ENCODE measurements at places on chromosomes 2 and 18. TPM values are rescaled to one million over a fixed set of nuclear protein-coding genes. Genes with fewer than 3 reads are reported as not detected.

DNA sequence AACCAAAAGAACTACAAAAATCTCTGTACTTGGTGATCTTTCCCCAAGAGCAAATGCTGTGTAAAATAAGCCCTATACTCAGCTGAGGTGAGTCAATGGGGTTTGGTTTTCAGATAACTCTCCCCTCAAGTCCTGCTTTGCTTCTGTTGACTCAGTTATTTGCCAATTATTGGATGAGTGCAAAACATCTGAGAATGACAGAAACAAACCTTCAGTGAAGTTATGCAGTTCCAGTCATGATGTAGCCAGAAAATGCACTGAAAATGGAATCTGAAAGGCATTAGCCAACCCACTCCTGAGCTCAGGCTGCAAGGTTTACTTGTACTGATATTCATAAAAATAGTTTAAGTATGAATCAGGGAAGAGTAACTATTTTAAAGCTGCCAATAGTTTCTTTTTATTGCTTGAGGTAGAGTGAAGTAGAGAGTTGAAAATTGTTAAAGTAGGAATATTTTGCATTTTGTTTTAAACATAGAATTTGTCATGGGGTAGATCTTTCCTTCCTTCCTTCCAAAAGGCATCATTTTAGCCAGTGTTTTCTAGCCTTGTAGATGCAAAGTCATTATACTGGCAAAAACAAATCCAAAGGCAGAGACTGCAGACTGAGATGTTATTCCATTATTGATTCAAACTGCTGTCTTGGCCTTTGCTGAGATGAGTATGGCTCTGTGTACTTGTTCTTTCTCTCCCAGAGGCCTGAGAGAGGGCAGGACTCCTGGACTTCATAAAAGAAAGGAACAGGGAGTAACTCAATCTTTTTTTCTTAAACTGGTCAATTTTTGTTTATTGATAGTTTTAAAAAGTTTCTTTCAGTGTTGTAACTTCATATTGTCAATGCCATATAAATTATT is 215.3 kb downstream of the RND3 start:
- no peaks in the 10 kb centered on the region for H3K4me1 ChIP-seq
- H3K36me3 ChIP-seq: no peaks in the 10 kb centered on the region
- no peak overlapping the region for H3K4me3 ChIP-seq
- no peaks in the 10 kb centered on the region for H3K27me3 ChIP-seq
- no peak for DNase-seq

- H3K4me1 ChIP-seq: peaks cover 24% of the 10 kb centered on the region
- H3K27me3 ChIP-seq: no peaks in the 10 kb centered on the region
- H3K4me3 ChIP-seq: no peak overlapping the region
- no peak for DNase-seq
- H3K36me3 ChIP-seq: peaks cover 6% of the 10 kb centered on the region
These were observed 22.6 kb downstream of the MTX2 start for GRCh38 chr2:176291809-176292283.

The KHK gene
- total RNA-seq: 12.4 TPM

DNA sequence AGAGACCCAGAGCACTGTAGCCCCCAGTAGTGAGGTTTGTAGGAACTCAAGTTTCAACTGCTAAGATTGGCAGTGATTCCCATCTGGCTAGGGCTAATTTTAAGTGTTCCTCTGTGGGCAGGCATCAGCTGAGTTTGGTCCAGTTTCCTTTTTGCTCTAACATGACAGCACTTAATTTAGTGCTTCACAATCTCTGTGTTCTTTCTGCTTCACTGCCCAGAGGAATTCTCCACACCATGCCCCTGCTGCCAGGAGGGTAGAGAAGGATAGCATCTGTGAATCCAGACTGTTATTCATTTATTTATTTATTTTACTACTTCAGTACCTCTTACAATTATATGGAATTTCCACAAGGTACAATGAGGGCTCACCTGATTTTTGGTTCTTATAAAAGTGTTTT is 549.9 kb upstream of the FSIP2 start:
- no peaks in the 10 kb centered on the region for H3K36me3 ChIP-seq
- H3K4me3 ChIP-seq: no peak overlapping the region
- H3K4me1 ChIP-seq: no peaks in the 10 kb centered on the region
- no peak overlapping the region for H3K27ac ChIP-seq
- DNase-seq: no peak

The TFPI gene
- not detected for total RNA-seq

The ERICH2 gene
- not detected for total RNA-seq

DNA sequence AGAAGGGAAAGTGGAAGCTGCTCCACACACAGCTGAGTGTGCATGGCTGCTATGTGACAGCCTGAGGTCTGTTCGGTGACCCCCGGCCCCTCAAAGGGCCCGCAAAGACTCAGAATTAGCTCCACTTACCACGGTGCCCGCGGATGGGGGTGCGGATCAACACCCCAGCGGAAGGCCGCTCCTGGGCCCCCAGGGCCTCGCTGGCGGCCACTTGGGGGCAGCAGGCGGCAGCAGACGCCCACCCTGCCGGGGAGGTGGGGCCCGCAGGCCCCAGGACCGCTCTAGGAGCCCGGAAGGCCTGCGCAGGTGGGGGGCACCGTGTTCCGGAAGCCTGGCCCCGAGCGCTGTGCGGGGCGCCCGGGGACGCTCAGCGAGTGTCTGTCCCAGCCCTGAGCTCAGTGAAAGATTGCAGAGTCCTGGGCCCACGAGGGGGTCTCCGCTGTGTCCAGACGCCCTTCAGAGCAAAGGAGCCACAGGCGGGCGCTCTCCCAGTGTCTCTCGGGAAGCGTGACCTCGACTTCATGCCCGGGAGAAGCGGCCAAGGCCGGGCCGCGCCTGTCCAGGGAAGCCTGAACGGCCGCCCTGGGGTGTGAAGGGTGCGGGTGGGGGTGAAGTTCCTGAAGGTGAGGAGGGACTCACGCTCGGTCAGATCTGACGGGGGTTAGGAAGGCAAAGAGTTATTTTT is 118.7 kb downstream of the VAPA start:
- no peaks in the 10 kb centered on the region for H3K36me3 ChIP-seq
- peaks cover 6% of the 10 kb centered on the region for H3K27me3 ChIP-seq
- peak overlapping the region; percentile 47 for H3K4me3 ChIP-seq

DNA sequence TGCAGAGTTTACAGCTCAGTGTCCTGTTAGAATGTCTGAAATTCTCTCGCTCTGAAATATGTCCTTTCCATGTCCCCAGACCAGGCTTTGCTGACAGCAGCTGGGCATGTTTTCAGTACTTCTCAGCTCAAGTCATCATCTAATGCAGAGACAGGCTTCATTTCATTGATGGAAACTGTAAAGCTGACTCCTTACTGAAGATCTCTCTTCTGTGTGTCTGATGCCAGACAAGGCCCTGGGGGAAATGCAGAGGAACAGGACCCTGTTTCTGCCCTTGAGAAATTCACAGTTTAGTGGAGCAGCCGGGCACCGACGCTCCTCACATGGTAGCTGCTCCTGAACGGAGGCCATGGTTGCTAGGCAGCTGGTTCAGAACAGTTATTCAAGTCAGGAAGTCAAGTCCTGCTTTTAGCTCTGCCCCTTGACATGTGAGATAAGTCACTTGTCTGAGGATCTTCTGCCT is 24.6 kb upstream of the FZD7 start:
- H3K27ac ChIP-seq: no peak overlapping the region
- H3K36me3 ChIP-seq: no peaks in the 10 kb centered on the region
- no peaks in the 10 kb centered on the region for H3K4me1 ChIP-seq
- H3K4me3 ChIP-seq: no peak overlapping the region
- DNase-seq: no peak

The RNF181 gene
- total RNA-seq: 104 TPM

The CNDP1 gene
- not detected for total RNA-seq

GRCh38 chr2:221423210-221423804 is 148.8 kb downstream of the EPHA4 start:
- no peaks in the 10 kb centered on the region for H3K36me3 ChIP-seq
- no peak for DNase-seq
- H3K27me3 ChIP-seq: no peaks in the 10 kb centered on the region
- no peak overlapping the region for H3K27ac ChIP-seq
- H3K4me3 ChIP-seq: no peak overlapping the region

GRCh38 chr2:187232749-187233148 is 215.3 kb downstream of the CALCRL start:
- no peak for DNase-seq
- H3K36me3 ChIP-seq: no peaks in the 10 kb centered on the region
- H3K4me3 ChIP-seq: no peak overlapping the region
- H3K27me3 ChIP-seq: no peaks in the 10 kb centered on the region
- H3K27ac ChIP-seq: no peak overlapping the region
- no peaks in the 10 kb centered on the region for H3K4me1 ChIP-seq

DNA sequence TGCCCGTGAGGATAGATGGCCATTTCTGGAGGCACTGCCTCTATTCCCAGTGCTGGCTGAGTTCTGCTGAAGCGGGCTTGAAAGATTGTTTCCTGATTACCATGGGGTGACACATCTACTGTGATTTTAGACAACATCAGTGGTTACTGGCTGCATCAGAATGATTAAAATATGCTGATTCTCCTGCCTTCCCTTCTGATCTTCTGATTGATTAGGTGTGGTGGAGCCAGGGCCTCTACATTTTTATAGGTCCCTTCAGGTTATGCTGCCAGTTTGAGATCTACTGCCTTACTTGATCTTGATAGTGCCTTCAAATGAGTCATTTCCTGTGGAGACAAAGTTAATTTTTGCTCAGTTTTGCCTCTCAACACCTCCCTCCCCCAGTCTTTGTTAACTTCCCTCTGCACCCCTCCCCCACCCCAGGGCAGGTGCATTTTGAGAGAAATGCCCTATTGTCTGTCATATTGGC is 31.6 kb upstream of the SNORC start:
- H3K36me3 ChIP-seq: peaks cover 70% of the 10 kb centered on the region
- H3K27ac ChIP-seq: peak overlapping the region; percentile 86
- peak overlapping the region; percentile 25 for H3K4me3 ChIP-seq
- peak; percentile 73 for DNase-seq

DNA sequence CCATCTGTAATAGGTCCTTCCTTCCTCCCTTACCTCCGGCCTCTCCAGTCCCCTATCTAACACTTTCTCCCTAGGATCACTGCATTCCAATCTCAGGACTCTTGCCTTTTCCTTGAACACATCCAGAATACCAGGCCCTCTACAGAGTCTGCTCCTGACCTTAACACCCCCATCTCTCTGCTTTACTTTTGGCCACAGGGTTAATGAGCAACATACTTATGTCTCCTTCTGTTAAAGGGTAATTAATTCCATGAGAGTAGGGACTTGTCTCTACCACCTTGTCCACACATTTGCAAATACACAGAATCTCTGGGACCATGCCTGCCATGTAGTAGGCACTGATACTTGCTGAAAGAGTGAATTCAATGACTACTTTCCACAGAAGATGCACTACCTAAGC is 94.9 kb downstream of the COBLL1 start:
- H3K27me3 ChIP-seq: no peaks in the 10 kb centered on the region
- no peak overlapping the region for H3K27ac ChIP-seq
- no peaks in the 10 kb centered on the region for H3K36me3 ChIP-seq
- no peak overlapping the region for H3K4me3 ChIP-seq
- DNase-seq: no peak

DNA sequence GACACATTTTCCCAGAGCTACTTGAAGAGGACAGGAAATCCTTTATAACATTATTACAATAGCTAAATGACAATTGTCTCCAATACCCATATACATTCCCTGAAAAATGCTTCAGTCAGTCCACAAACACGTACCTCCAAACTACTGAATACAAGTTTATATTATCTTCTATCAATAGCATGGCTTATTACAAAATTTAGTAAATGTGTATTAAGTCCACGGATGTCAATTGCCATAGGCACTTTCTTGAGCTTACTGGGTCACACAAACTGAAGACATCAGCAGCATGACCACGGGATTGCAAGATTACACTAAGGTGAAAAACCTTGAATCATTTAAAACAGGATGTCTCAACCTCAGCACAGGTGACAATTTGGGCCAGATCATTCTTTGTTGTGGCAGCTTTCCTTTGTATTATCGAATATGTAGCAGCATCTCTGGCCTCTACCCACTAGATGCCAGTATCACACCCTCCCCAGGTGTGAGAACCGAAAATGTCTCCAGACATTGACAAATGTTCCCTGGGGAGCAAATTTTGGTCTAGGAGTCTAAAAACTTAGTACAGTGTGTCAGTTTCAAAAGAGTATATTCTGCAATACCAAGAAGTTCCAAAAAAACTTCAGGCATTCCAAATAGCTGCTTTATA is 1.4 kb downstream of the MBD2 start:
- peak overlapping the region; percentile 94 for H3K27ac ChIP-seq
- peaks cover 18% of the 10 kb centered on the region for H3K36me3 ChIP-seq
- peak overlapping the region; percentile 93 for H3K4me3 ChIP-seq
- peak; percentile 70 for DNase-seq
- H3K4me1 ChIP-seq: peaks cover 47% of the 10 kb centered on the region

- H3K36me3 ChIP-seq: no peaks in the 10 kb centered on the region
- no peaks in the 10 kb centered on the region for H3K4me1 ChIP-seq
- no peak overlapping the region for H3K27ac ChIP-seq
- DNase-seq: no peak
- no peaks in the 10 kb centered on the region for H3K27me3 ChIP-seq
These were observed 29.2 kb downstream of the KCNG3 start for GRCh38 chr2:42464631-42465030.

DNA sequence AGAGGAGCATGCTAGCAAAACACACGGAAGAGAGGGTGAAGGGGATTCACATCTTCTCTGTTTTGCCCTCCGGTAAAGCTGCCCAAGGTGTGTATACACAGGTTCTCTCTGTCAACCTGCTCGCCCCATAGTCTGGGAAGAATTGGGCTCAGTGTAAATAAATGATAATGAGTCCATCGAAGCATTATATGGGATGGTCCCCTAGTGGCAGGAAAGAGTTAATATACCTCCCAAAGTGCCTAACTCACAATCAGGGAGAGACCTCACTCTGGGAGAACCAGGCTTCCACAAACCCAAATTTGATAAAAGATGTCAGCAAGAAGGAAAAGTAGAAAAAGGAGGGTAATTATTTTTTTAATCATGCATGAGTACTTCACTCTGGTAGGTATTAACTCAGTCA is 262.2 kb upstream of the ZNF521 start:
- no peaks in the 10 kb centered on the region for H3K36me3 ChIP-seq
- H3K27ac ChIP-seq: no peak overlapping the region
- H3K27me3 ChIP-seq: no peaks in the 10 kb centered on the region
- DNase-seq: no peak
- no peaks in the 10 kb centered on the region for H3K4me1 ChIP-seq

The MROH2A gene
- total RNA-seq: not detected

The GATA6 gene
- total RNA-seq: not detected

GRCh38 chr18:42086288-42086687 is 131.3 kb downstream of the PIK3C3 start:
- H3K4me1 ChIP-seq: peaks cover 8% of the 10 kb centered on the region
- no peak overlapping the region for H3K4me3 ChIP-seq
- H3K27me3 ChIP-seq: no peaks in the 10 kb centered on the region

- H3K27me3 ChIP-seq: no peaks in the 10 kb centered on the region
- no peak overlapping the region for H3K4me3 ChIP-seq
- H3K4me1 ChIP-seq: peaks cover 96% of the 10 kb centered on the region
- peak overlapping the region; percentile 3 for H3K27ac ChIP-seq
These were observed 22.2 kb downstream of the MBP start for GRCh38 chr18:77110400-77110799.

The TMEM169 gene
- 1.4 TPM for total RNA-seq

- no peak overlapping the region for H3K4me3 ChIP-seq
- no peak overlapping the region for H3K27ac ChIP-seq
- no peaks in the 10 kb centered on the region for H3K4me1 ChIP-seq
- no peaks in the 10 kb centered on the region for H3K36me3 ChIP-seq
These were observed 72.1 kb downstream of the COL3A1 start for GRCh38 chr2:189046320-189046719.

GRCh38 chr2:198073253-198073652 is 268.9 kb downstream of the PLCL1 start:
- no peaks in the 10 kb centered on the region for H3K4me1 ChIP-seq
- no peak overlapping the region for H3K27ac ChIP-seq
- no peaks in the 10 kb centered on the region for H3K36me3 ChIP-seq
- H3K4me3 ChIP-seq: no peak overlapping the region
- no peaks in the 10 kb centered on the region for H3K27me3 ChIP-seq

GRCh38 chr2:142718576-142719155 is 158.8 kb upstream of the KYNU start:
- H3K4me1 ChIP-seq: no peaks in the 10 kb centered on the region
- no peak overlapping the region for H3K27ac ChIP-seq
- H3K36me3 ChIP-seq: no peaks in the 10 kb centered on the region
- H3K4me3 ChIP-seq: no peak overlapping the region
- DNase-seq: no peak
